ENCODE measurements at places on chromosomes 3 and 15.
A peak's percentile ranks its signal among the peaks of the same experiment; 100 is the strongest.

DNA sequence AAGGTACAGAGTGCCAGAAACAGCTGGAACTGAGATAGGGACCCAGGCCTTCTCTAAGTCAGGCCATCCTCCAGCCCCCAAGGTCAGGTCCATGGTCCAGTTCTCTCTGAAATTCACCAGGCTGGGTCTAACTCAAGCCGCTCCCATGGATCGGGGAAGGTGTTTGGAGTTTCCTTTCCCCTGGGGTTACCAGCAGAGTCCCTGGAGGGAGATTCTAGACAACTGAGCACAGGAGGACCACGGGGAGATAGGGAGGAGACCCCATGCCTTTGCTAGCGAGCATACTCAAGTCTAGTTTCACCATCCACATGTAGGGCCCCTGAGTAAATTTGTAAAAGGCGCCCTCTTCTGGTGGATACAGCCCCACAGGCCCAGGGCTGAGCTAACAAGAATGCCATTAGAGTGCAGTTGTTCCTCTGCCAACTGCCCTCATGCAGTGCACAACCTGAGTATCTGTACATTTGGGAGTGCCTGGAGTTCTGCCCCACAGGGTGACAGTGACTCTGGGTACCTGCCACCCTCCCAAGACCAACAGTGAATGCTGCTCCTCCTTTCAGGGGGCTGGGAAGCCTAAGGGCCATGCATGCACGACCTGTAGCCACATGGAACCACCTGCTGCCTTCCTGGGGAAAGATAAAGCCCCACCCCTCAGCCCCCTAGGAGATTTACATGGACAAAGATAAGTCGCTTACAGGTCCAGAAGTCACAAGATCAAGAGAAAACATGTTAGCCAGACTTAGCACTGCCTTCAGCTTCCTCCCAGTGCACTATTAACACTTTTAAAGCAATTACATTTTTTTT lies 89.0 kb downstream of the IQSEC1 start:
- peak; percentile 89 for DNase-seq

GRCh38 chr3:12516873-12517272 lies 28.4 kb downstream of the MKRN2OS start:
- DNase-seq, result no peak

GRCh38 chr3:62562596-62562995 lies 189.2 kb upstream of the FEZF2 start:
- no peak for DNase-seq

GRCh38 chr3:111547631-111548030 lies 5.6 kb downstream of the CD96 start:
- DNase-seq, result no peak

DNA sequence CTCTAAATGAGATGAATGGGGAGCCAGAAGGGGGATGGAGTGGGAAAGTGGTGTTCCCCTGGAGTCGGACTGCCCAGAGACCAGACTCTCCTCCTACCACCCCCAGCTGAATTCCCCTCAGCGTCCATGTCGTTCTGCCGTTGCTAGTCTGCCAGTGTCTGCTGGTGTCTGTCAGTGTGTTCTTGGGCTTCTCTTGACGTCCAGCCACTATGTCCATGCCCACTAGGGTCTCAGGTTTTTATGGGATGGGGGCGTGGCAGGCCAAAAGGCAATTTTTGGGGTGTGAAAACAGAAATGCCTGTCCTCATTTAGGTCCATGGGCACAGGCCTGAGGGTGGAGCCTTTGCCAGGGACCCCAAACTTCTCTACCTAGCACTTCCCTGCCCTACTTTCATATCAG lies 589.6 kb downstream of the IGSF11 start:
- DNase-seq, result no peak

DNA sequence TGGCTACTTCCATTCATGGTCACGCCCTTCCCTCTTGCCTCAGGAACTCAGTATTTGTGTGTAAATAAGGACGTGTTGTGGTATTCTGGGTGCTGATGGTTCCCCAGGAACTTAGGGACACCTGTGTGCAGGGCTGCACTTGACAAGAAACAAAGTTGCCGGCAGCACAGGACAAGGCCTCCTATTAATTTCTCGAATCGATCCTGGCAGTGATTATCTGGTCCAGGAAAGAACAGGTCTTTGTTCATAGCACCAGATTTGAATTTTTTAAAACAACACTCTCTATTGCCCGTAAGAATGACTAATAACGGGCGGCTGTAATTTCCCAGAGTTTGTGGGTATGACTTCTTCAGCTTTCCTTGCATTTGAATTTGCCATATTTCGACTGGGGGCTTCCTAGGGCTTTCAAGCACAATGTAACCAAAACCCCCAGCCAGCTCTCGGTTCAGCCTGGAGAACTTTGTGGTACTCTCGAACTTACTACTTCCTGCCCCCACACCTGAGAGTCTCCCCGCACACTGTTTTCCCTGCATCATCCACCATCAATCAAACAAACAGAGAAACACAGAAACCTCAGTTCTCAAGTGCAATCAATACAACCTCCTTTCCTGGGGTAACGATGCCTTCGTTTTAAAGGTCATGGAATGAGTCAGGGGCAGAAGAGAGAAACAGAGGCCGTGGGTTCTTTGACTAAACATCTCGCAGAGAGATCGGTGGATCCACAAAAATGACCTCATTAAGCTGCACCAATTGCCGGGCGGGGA lies 241.7 kb upstream of the ICE2 start:
- DNase-seq, result no peak

GRCh38 chr3:80676261-80676660 lies 908.5 kb upstream of the ROBO1 start:
- no peak for DNase-seq

DNA sequence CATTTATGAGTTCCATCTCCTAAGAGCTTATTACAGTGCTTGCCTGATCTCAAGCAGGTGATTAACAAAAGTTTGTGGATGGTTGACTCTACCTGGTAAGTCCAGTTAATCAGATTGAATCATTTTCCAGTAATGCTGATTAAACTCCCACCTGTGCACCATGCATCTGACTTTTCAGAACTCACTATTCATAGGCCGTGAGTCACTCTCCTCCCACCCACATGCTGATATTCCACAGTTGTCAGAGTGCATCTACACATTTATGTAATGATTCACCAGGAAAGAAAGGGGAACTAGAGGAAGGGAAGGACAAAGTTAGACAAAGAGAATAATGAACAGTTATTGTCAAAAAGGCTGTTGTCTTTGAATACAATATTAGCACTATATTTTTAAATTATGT lies 106.2 kb upstream of the UBE3A start:
- DNase-seq, result peak; percentile 32

DNA sequence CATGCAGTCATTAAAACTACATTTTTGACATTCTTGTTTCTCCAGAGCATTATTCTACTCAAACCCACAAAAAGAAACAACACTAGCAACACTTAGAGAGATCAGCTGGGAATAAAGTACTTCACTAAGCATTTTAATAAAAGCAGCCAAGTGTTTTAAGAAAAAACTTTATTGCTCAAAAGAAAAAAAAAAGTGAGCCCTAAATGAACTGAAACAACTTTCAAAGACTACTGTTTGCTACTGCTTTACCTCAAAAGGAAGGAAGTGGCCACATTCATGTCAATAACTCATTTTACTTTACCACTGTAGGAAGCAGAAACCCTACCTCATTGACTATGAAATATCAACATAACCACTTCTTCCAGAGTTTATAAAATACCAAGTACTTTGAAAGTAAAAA lies 91.3 kb downstream of the UACA start:
- no peak for DNase-seq

DNA sequence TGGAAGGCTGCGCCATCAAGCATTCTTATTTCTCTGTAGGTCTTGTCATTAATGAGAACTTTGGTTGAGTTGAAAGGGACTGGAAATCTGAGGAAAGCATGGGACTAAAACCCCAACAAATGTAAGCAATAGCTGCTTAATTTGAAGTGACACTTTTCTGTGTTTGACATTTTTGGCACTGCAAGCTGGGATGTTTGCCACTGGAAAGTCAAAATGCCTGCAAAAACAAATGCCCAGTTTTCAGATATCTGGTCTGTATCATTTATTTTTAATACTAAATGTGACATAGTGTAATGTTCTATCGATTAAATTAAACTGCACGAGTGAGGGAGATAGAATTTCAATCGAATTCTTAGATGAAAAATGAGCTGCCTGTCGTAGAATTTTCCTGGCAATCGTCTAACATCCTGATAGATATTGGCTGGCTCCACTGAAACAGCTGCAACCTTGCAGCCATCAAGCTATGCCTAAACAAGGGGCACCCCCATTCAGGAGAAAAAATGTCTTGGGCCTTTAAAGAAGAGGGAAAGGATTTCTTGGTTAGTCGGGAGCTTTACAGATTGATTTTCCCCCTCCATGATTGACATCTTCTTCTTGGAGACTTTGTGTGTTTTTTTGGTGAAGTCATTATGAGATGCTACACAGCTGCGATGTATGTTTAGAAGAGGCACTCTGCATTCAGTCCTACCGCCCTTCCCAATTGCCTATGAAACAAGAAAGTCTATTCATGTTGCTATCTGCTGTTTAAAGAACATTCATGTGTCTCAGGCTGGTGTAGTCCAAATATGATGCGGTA lies 316.7 kb upstream of the TBL1XR1 start:
- DNase-seq, result peak; percentile 94

- DNase-seq, result no peak
Observed at GRCh38 chr3:127694467-127695215, 21.9 kb downstream of the ABTB1 start.

DNA sequence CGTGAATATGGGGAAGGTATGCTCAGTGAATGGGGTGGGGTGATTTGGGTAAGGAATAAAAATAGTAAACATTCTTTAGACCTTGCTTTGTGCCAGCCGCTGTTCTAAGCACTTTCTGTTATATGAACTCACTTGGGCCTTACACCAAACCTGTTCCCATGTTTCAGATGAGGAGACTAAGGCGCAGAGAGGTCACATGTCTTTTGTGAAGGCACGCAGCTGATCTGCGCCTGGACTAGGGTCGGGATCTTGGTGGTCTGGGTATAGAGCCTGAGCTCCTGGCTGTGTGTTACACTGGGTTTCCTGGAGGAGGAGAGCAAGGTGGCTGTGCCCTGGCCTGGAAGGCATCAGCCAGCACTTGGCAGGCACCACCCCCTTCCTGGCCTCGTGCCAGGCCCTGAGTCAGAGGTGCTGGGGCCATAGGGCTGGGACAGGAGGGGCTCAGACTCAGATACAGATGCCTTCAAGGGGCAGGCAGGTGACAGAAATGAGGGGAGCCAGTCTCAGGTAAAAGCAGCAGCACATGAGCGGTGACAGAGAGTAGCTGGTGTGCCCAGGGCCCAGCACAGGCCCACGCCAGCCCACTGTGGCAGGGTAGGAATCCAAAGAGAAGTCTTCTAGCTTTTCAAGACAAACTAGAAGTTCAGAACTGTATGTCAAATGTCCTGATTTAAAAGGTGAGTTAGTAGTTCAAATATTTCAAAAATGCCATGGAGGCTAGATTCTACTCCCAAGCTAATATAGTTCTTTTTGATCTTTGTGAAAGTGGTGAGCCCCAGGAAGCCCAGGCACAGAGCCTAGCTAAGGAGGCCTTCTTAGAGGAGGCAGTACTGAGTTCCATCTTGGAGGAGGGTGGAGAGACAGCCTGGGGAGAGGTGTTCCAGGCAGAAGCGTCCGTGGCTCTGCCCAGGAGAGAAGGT lies 83.1 kb downstream of the DNAJB8 start:
- DNase-seq, result peak; percentile 83

DNA sequence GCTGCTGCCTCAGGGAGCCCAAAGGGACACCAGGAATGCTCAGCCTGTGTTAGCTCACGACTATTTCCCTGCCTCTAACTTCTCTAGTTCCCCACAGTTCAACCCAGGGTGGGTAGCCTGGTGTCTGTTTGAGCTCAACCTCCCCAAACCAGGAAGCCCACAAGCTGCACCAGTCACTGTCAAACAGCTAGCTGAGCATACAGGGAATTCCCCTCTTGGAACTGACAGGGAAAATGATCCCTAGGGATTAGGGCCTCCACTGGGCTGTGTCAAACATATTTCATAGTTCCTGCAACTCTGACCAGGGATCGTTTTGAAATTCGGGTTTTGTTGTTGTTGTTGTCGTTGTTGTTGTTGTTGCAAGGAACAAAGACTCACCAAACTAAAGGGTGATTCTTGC lies 147.1 kb upstream of the ICE2 start:
- no peak for DNase-seq

DNA sequence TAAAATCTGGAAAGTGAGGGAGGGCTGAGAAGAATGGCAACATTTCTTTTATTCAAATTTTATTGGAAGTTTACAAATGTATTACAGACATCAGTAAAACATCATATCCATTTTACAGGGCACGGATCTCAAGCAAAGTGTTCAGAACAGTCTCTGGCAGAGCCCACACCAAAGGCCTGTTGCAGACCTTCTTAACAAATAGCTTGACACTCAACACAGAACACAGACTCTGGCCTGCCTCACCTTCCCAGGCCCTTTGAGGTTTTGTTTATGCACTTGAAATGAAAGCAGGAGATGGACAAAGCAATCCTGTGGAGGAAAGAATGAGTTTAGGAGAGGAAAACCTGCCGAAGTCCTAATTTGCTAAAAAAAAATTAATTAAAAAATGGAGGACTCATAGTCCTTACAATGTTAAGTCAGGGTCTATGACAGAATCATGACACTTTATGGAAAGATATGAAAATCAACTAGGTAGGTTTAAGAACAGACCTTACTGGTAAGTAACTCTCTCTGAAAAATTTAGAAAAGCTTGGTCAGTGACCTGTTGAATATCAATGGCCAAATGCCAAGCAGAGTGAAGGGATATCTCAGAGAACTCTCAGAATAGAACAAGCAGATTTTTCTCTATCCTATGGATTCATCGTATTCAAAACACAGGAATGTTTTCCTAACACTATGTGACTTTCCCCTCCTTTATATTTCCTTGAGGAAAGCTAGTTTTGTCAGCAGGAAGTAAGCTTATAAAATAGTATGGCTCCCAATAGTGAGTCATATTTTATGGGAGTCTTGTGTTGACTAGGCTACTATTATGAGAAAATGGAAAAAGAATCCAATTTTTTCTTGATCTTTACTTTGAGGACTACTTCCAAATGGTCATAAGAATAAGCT lies 70.8 kb upstream of the PSMD6 start:
- no peak for DNase-seq

- no peak for DNase-seq
Observed at GRCh38 chr3:181955566-181955965, 243.8 kb downstream of the SOX2 start.

- DNase-seq, result peak; percentile 64
Observed at GRCh38 chr3:184417619-184418327, 37.9 kb downstream of the CHRD start.

DNA sequence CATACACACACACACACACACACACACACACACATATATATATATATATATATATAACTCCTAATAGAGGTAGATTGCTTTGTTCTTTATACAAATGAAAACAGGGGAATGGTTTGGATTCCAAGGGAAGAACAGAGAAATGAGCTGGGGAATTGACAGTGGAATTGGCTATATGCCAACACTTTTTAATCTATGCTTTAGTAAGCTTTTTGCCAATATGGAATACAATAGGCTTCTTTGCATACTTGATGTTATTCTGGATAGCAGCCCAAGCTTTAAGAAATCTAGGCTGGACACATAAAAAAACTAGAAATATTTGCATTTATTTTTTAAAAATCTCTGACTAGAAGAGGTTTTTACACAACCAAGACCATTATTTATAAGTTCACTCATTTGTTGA lies 334.2 kb upstream of the MDFIC2 start:
- DNase-seq, result peak; percentile 7

GRCh38 chr3:153246806-153247205 lies 84.8 kb downstream of the RAP2B start:
- peak; percentile 16 for DNase-seq

All from tongue (tissue), 3 donors.